Activated CD4-positive, alpha-beta memory T cell treated with anti-CD3 and anti-CD28 coated beads for 36 hours (primary cell): ENCODE measurements at places on chromosomes 13 and 19. TPM values are rescaled to one million over a fixed set of nuclear protein-coding genes. Genes with fewer than 3 reads are reported as not detected.

- DNase-seq, result no peak
- H3K4me3 ChIP-seq, result no peak overlapping the region
- no peak overlapping the region for H3K27ac ChIP-seq
These were observed 1794.2 kb downstream of the SLITRK5 start for GRCh38 chr13:89465366-89465765.

GRCh38 chr19:48961673-48962028 is 3.5 kb upstream of the FTL start:
- H3K27ac ChIP-seq, result peak overlapping the region; percentile 93
- H3K36me3 ChIP-seq, result peaks cover 33% of the 10 kb centered on the region
- no peak for DNase-seq

- no peak for DNase-seq
- peaks cover 2% of the 10 kb centered on the region for H3K36me3 ChIP-seq
- H3K27ac ChIP-seq, result no peak overlapping the region
These were observed 2.5 kb downstream of the VPS36 start for GRCh38 chr13:52447815-52448552.

- H3K4me1 ChIP-seq, result peaks cover 37% of the 10 kb centered on the region
- peak overlapping the region; percentile 100 for H3K4me3 ChIP-seq
- peak overlapping the region; percentile 99 for H3K27ac ChIP-seq
- H3K27me3 ChIP-seq, result peaks cover 2% of the 10 kb centered on the region
- H3K36me3 ChIP-seq, result peaks cover 10% of the 10 kb centered on the region
These were observed 724 bp upstream of the ZNF780A start for GRCh38 chr19:40091205-40092129.

DNA sequence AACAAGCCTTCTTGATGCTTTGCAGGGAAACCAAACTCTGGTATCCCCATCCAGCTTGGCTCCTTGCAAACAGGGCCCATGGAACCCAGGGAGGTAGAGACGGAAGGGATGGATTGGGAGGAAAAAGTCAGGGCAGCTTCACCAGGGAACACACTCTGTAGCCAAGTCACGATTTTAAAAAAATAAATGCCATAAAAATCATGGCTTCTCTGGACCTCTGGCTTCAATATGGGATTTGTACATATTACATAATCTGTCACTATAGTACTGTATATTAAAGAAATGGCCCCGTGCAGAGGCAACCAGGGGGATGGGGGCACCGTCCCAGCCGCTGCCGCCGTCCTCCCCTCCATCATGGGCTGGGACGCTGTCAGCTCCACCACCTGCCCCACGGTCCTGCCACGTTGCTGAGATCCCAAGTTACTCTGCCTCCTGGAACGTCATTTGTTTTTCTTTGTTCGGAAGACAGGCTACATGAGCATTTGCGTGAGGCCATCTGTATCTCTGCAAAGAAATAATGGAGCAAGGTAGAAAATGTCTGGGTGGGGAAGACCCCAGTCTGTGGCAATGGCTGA is 313.3 kb downstream of the ZNF536 start:
- no peak overlapping the region for H3K27ac ChIP-seq
- no peaks in the 10 kb centered on the region for H3K4me1 ChIP-seq
- no peak for DNase-seq
- no peak overlapping the region for H3K4me3 ChIP-seq

The FFAR3 gene
- 1.1 TPM for total RNA-seq

GRCh38 chr13:21106089-21106488 is 44.7 kb upstream of the LATS2 start:
- no peak overlapping the region for H3K4me3 ChIP-seq
- no peaks in the 10 kb centered on the region for H3K4me1 ChIP-seq
- no peaks in the 10 kb centered on the region for H3K27me3 ChIP-seq
- H3K36me3 ChIP-seq, result no peaks in the 10 kb centered on the region
- no peak for DNase-seq
- H3K27ac ChIP-seq, result no peak overlapping the region

- H3K4me1 ChIP-seq, result peaks cover 35% of the 10 kb centered on the region
- H3K27me3 ChIP-seq, result no peaks in the 10 kb centered on the region
- H3K4me3 ChIP-seq, result no peak overlapping the region
- H3K36me3 ChIP-seq, result peaks cover 40% of the 10 kb centered on the region
These were observed 13.7 kb downstream of the ZBTB7A start for GRCh38 chr19:4052993-4053422.

DNA sequence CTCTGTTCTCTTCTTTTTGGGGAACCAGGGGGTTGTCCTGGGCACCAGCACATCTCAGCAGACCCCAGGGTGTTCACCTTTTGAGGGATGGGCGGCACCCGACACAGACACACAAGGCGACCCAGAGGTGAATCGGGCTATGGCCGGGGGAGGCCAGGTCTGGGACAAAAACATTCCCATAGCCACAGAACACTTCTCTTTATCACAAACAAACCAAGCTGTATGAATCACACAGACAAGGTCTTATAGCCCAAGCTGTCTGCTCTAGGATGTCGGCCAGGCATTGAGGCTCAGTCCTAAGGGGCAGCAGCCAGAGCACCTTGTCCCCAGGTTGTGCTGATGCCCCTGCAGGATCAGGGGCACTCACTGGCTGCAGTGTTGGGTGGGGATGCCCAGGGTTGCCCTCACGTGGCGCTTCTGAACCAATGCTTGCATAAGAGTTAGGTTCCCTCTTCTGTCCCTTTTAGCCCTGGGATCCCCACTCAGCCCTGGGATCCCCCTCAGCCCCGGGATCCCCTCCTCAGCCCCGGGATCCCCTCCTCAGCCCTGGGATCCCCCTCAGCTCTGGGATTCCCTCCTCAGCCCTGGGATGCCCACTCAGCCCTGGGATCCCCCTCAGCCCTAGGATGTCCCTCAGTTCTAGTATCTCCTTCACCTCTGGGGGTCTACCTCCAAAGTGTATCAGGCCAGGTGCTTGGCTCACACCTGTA is 26.9 kb downstream of the MAU2 start:
- no peaks in the 10 kb centered on the region for H3K27me3 ChIP-seq
- no peak overlapping the region for H3K27ac ChIP-seq
- no peak overlapping the region for H3K4me3 ChIP-seq
- H3K36me3 ChIP-seq, result peaks cover 31% of the 10 kb centered on the region

GRCh38 chr19:43455321-43456113 is 9.9 kb downstream of the LYPD3 start:
- H3K4me1 ChIP-seq, result peaks cover 9% of the 10 kb centered on the region
- H3K36me3 ChIP-seq, result no peaks in the 10 kb centered on the region
- no peaks in the 10 kb centered on the region for H3K27me3 ChIP-seq

- H3K4me3 ChIP-seq, result no peak overlapping the region
- H3K27ac ChIP-seq, result no peak overlapping the region
- H3K36me3 ChIP-seq, result no peaks in the 10 kb centered on the region
- no peak for DNase-seq
These were observed 386.5 kb downstream of the OLFM4 start for GRCh38 chr13:53415135-53415534.

GRCh38 chr13:25371158-25371874 is 458 bp upstream of the ATP8A2 start:
- H3K36me3 ChIP-seq, result no peaks in the 10 kb centered on the region
- peaks cover 56% of the 10 kb centered on the region for H3K27me3 ChIP-seq
- DNase-seq, result no peak
- peaks cover 9% of the 10 kb centered on the region for H3K4me1 ChIP-seq

The PNMA8C gene
- total RNA-seq, result not detected

- no peaks in the 10 kb centered on the region for H3K4me1 ChIP-seq
- H3K36me3 ChIP-seq, result no peaks in the 10 kb centered on the region
- DNase-seq, result no peak
- H3K27ac ChIP-seq, result no peak overlapping the region
- H3K27me3 ChIP-seq, result peaks cover 3% of the 10 kb centered on the region
These were observed 11.2 kb upstream of the COMP start for GRCh38 chr19:18802354-18802753.

The RGL3 gene
- not detected for total RNA-seq

- H3K4me3 ChIP-seq, result no peak overlapping the region
- no peaks in the 10 kb centered on the region for H3K4me1 ChIP-seq
- DNase-seq, result no peak
- no peaks in the 10 kb centered on the region for H3K36me3 ChIP-seq
These were observed 9.5 kb upstream of the MPV17L2 start for GRCh38 chr19:18183529-18183928.

GRCh38 chr13:73242515-73243015 is 183.8 kb downstream of the KLF5 start:
- no peaks in the 10 kb centered on the region for H3K36me3 ChIP-seq
- no peaks in the 10 kb centered on the region for H3K4me1 ChIP-seq
- no peak for DNase-seq
- H3K27me3 ChIP-seq, result no peaks in the 10 kb centered on the region
- no peak overlapping the region for H3K27ac ChIP-seq

- H3K4me1 ChIP-seq, result peaks cover 26% of the 10 kb centered on the region
- H3K36me3 ChIP-seq, result peaks cover 52% of the 10 kb centered on the region
- peak within 1 kb of the TSS; percentile 58 for H3K27ac ChIP-seq
- peak; percentile 67 for DNase-seq
- peak within 1 kb of the TSS; percentile 94 for H3K4me3 ChIP-seq
These were observed at the start of gene ZNF792 for GRCh38 chr19:34963573-34964406. ZNF792 (minus strand) TSS chr19:34964229; CDS start chr19:34963662, 567 bp downstream.

GRCh38 chr19:49771674-49772139 is 4.9 kb downstream of the AP2A1 start:
- H3K4me3 ChIP-seq, result no peak overlapping the region
- peaks cover 1% of the 10 kb centered on the region for H3K36me3 ChIP-seq
- peaks cover 27% of the 10 kb centered on the region for H3K4me1 ChIP-seq
- no peak for DNase-seq
- H3K27me3 ChIP-seq, result no peaks in the 10 kb centered on the region

DNA sequence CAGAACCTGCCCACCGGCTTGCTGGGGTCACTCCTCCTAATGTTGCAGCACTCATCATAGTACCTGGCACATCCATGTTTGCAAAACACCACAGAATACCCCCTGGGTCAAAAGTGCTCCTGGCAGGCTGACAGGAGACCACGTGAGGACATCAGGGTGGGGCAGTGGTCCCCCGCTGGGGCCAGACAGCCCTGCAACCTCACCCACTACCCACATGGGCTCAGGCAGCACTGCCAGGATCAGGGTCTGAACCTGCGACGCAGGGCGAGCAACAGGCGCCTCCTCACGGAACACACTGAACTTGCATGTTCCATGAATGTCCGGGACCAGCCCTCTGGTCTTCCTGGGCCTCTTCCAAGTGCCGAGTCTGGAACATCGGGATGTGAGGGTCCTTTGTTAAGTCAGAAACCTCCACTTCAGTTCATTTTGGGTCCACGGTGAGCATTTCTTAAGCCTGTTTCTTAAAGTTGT is 1.4 kb upstream of the SLC7A9 start:
- H3K4me3 ChIP-seq, result no peak overlapping the region
- no peak overlapping the region for H3K27ac ChIP-seq
- no peaks in the 10 kb centered on the region for H3K36me3 ChIP-seq
- no peaks in the 10 kb centered on the region for H3K4me1 ChIP-seq
- DNase-seq, result no peak

GRCh38 chr19:10274589-10274988 is 3.7 kb downstream of the ICAM1 start:
- H3K27ac ChIP-seq, result peak overlapping the region; percentile 35
- DNase-seq, result no peak
- H3K36me3 ChIP-seq, result peaks cover 33% of the 10 kb centered on the region
- H3K4me1 ChIP-seq, result peaks cover 41% of the 10 kb centered on the region

GRCh38 chr19:35204799-35205732 is 23.5 kb downstream of the FAM187B start:
- peak overlapping the region; percentile 88 for H3K27ac ChIP-seq
- no peak overlapping the region for H3K4me3 ChIP-seq
- DNase-seq, result peak; percentile 56
- H3K4me1 ChIP-seq, result peaks cover 71% of the 10 kb centered on the region
- no peaks in the 10 kb centered on the region for H3K36me3 ChIP-seq

DNA sequence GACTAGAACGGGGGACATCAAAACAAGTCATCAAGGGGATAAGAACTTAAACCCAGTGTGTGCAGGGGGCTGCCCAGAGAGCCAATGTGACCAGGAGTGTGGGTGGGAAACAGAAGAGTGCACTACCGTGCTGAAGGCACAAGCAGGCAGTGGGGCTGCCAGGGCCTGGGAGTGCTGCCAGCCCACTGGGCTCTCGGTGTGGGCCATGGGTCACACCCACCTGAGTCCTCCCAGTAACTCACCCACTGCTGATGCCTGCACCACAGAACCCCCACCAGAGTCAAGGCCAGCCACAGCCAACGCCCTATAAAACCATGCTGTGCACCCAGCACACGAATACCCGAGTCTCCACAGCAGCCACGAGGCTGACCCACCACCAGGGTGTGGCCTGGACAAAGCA is 8.5 kb downstream of the MED26 start:
- H3K4me3 ChIP-seq, result no peak overlapping the region
- no peaks in the 10 kb centered on the region for H3K27me3 ChIP-seq
- DNase-seq, result no peak
- H3K27ac ChIP-seq, result no peak overlapping the region

DNA sequence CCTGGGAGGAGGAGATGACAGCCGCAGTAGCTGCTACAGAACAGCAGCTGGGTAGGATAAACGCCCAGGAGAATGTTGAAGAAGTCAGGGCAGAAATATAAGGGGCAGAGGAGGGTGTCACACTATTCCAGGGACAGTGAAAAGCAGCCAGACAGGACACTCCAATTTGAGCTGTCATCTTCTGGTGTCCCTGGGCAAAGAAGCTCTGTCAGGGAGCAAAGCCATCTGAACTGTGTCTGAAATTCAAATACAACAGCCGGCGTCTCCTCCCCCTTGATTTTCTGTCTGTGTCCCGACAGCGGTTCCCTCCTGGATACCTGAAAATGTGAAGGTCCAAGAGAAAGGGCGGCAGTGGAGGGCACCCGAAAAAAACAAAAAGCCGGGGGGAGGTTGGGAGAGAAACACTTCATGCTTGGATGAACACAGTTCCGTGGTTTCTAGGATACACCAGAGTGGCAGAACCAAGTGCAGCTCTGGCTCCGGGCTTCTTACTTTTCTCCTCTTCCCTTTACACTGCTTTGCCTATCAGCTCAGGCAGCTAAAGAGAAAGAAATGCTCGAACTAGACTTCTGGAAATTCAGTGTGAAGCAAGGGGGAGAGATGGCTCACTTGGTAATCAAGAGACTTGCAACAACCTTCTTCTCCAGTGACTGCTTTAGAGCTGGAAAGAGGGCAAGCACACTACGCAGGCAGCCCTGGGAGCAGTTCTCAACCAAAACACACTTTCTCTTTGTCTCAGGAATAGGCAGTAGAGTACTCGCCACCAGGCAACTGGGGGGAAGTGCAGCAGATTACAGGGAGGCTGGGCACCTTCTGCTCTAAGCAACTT is 465.6 kb downstream of the ITGBL1 start:
- no peaks in the 10 kb centered on the region for H3K4me1 ChIP-seq
- H3K36me3 ChIP-seq, result no peaks in the 10 kb centered on the region
- H3K27ac ChIP-seq, result no peak overlapping the region
- no peak for DNase-seq
- H3K27me3 ChIP-seq, result peaks cover 47% of the 10 kb centered on the region

GRCh38 chr13:69319656-69320055 is 788.0 kb upstream of the ATXN8OS start:
- no peaks in the 10 kb centered on the region for H3K27me3 ChIP-seq
- no peaks in the 10 kb centered on the region for H3K4me1 ChIP-seq
- H3K27ac ChIP-seq, result no peak overlapping the region
- H3K36me3 ChIP-seq, result no peaks in the 10 kb centered on the region
- no peak overlapping the region for H3K4me3 ChIP-seq

DNA sequence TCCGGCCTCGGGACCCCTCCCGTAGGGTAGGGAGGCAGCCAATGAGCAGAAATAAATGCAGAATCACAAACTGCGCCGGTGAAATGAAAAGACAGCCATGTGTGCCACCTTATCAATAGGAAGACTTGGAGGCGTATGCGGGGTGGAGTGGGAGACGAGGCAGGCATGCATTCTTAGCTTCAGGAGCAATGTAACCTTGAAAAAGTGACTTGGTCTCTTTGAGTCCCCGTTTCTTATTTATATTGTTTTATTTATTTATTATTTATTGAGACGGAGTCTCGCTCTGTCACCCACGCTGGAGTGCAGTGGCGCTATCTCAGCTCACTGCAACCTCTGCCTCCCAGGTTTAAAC is 16.0 kb downstream of the SSC5D start:
- no peak overlapping the region for H3K27ac ChIP-seq
- peaks cover 18% of the 10 kb centered on the region for H3K4me1 ChIP-seq
- peak overlapping the region; percentile 69 for H3K4me3 ChIP-seq
- H3K27me3 ChIP-seq, result peaks cover 10% of the 10 kb centered on the region
- peaks cover 2% of the 10 kb centered on the region for H3K36me3 ChIP-seq
- DNase-seq, result no peak

The AMER2 gene
- total RNA-seq, result not detected
